ENCODE measurements at places on chromosomes 5 and 9.
A peak's percentile ranks its signal among the peaks of the same experiment; 100 is the strongest.

- DNase-seq: no peak
Observed at GRCh38 chr5:60350794-60351193, 349.2 kb downstream of the DEPDC1B start.

GRCh38 chr5:73418244-73418691, 30.3 kb downstream of the FOXD1 start:
- DNase-seq: no peak

GRCh38 chr5:31232273-31232888, 38.9 kb downstream of the CDH6 start:
- peak; percentile 17 for DNase-seq

DNA sequence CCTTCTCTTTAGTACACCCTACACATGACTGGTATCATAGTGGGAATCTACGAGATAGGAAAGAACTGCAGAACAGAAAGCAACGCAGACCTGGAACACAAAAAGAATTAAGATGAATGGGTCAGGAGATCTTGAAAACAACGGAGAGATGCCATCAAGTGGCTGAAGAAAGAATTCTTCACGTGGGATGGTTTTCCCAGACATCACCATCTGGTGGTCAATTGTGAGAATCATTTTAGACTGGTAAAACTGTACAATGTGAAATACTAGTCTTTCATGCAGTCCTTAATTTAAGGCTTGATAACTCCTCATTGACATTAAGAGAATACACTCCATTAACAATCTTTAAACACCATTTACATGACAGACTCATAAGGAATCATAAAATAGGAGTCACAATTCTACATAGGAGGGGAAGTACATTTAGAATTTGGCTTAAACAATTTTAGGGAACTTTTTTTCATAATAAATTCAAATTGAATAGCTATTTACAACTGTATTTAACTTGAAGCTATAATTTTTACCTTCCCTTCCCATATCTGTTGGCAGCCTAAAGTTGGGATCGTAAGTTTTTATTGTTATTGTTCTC, 128.4 kb upstream of the TRPM3 start:
- DNase-seq: peak; percentile 78

- DNase-seq: no peak
Observed at GRCh38 chr9:96483733-96484390, 33.9 kb downstream of the HABP4 start.

GRCh38 chr9:82223442-82223841, 234.9 kb downstream of the SPATA31D1 start:
- no peak for DNase-seq

DNA sequence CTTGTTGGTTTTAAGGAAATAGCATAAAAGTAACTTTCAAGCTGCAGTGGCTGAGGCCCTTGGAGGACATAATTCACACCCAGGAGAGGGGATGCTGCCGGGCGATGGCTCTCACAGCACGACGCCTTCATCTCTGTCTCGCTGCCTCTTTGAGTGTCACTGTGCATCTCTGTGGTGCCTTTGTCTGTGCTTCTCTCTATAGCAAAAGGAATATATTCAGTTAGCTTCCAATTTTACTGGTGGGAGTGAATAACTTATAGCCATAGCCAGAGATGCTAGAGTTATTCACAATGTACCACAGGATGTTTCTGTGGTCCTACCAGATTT, 276.7 kb downstream of the SYK start:
- DNase-seq: no peak

- no peak for DNase-seq
Observed at GRCh38 chr9:112933696-112934095, 43.0 kb upstream of the SLC46A2 start.

DNA sequence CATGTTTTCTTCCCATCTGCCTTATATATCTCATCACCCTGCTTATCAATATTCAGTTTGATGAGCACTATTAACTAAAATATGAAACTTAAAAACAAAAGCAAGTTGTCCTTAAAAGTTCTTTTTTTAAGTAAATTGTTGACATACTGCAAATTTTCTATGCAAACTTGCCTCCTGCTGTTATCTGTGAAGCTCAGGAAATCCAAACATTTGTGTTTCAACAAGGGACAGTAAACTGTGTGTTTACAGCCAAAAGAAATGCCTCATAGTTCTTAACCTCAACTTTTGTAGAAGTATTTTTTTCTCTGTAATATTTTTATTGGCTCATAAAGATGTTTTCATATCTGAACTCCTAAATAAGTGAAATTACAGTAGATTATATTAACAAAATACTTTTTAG, 7.7 kb upstream of the TTC23L start:
- no peak for DNase-seq

GRCh38 chr5:34854459-34855174, 15.7 kb downstream of the TTC23L start:
- no peak for DNase-seq

- DNase-seq: no peak
Observed at GRCh38 chr9:86585422-86586143, 231.4 kb upstream of the TUT7 start.

Measured in endothelial cell of umbilical vein (primary cell).